ENCODE measurements at places on chromosomes 13 and 19.

GRCh38 chr13:23984546-23984945 lies 87.2 kb upstream of the C1QTNF9B start:
- DNase-seq = no peak

GRCh38 chr19:1001538-1002166 lies 1.4 kb downstream of the GRIN3B start:
- DNase-seq = no peak

GRCh38 chr19:51111606-51112005 lies 3.4 kb upstream of the CTU1 start:
- no peak for DNase-seq

GRCh38 chr13:41681587-41681986 lies 224.2 kb downstream of the RGCC start:
- no peak for DNase-seq

- no peak for DNase-seq
These were observed 3.5 kb upstream of the ADM5 start for GRCh38 chr19:49685845-49686332.

- DNase-seq = no peak
These were observed 23.3 kb downstream of the N4BP2L2 start for GRCh38 chr13:32515246-32515645.

- no peak for DNase-seq
These were observed 45.5 kb downstream of the ARHGEF7 start for GRCh38 chr13:111160648-111161047.

GRCh38 chr13:47549219-47549752 lies 451.8 kb downstream of the SUCLA2 start:
- DNase-seq = no peak

DNA sequence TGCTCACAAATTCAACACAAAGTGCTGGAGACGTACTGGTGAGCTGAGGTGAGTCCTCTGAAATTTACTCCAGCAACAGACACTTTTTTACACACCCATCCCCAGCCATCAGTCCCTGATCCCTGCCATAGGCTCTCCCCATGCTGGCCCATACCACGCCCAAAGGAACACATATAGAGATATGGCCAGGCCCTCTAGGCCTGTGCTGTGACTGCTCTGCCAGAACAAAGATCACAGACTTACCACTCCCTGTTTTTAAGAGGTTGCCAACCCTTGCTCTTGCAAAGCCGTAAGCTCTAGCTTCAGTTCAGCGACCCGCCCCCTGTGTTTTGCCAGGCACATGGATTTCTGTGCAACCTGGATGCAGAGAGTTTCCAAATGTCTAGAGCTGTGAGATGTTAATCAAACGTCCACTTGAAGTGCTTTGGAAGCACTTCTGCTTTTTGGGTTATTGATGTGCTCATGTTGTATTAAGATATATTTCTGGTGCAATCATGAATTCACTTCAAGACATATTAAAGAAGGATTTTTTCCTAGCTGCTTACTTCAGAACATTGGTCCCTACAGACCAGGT lies 59.7 kb downstream of the DLEU7 start:
- no peak for DNase-seq

DNA sequence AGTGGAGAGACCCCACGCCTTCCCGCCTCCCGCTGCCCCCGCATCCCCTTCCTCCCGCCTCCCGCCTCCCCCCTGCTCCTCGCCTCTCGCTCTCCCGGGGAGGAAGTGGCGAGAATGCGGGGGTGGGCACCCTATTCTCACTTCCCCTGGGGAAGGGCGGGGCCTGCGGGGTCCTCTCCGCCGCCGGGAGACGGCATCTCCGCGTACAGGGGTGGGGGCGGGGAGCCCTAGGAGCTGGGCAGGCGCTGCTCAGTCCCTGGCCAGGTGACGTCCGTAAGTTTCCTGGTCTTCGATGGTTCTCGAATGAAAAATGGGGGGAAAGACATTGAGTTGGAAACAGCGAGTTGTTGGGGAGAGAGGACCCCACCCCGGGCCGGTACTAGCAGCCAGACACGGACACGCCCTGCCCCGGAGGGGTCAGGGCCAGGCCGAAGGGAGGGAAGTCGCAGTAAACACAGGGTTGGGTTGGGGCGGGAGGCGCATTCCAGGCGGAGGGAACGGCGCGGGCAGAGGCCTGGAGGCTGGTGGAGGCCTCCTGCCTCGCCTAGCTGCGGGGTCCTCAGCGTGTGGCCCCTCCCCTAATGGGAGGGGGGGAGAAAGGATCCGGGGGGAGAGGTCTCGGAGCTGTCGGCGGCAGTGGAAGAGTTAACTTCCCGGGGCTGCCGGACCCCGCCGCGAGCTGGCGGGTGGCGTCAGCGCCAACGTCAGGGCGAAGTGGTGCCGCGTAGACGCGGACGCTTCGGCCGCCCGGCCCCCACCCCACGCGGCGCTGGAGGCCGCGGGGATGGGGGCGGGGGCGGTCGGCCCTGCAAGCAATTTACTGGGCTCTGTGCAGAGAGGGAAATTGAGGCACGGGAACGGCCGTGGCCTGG lies 10.4 kb upstream of the JUND start:
- DNase-seq = no peak

DNA sequence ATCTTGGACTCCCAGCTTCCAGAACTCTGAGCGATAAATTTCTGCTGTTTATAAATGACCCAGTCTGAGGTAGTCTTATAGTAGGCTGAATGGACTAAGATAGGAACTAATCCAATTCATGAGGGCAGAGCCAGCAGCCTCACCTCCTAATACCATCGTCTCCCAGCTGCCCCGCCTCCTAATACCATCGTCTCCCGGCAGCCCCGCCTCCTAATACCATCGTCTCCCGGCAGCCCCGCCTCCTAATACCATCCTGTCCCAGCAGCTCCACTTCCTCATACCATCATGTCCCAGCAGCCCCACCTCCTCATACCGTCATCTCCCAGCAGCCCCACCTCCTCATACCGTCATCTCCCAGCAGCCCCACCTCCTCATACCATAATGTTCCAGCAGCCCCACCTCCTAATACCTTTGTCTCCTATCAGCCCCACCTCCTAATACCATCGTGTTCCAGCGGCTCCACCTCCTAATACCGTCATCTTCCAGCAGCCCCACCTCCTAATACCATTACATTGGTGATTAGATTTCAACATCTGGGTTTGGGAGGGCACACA lies 2.4 kb upstream of the ARGLU1 start:
- DNase-seq = peak; percentile 5

GRCh38 chr13:68168448-68168847 lies 938.3 kb upstream of the PCDH9 start:
- no peak for DNase-seq

- DNase-seq = no peak
These were observed 1.9 kb upstream of the MADCAM1 start for GRCh38 chr19:494171-495080.

DNA sequence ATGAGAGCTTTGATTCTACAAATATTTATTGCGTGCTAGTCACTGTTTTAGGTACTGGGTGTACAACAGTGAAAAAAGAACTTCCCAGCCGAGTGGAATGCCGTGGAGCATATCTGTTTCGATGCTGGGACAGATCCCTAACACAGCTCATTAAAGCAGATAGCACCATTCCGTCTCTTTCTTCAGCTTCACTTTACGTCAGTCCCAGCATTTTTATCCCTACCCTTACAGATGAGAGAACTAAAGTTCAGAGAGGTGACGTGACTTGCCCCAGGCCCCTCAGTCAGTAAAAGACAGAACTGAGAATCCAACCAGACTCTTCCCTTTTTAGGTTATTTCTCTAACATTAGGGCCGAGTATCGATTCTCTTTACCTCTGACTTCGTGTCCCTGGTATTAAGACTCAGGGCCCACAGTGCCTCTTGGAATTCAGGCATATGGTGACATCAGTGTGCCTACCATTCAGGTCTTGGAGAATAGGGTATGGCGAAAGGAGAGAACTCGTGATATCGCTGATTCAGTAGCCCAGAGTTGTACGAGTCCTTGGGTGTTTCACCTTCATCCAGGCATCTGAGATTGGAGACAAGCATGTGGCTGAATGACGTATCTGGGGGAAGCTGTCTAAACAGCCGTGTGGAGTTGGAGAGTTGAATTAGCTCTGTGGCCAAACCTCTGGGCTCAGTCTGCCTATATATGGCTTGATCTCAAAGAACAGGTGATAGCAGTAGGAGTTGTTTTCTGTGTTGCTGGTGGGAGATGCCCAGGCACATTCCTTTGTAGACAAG lies 27.1 kb downstream of the ACTN4 start:
- no peak for DNase-seq

- DNase-seq = no peak
These were observed 435.0 kb upstream of the KLF12 start for GRCh38 chr13:74569251-74569650.

DNA sequence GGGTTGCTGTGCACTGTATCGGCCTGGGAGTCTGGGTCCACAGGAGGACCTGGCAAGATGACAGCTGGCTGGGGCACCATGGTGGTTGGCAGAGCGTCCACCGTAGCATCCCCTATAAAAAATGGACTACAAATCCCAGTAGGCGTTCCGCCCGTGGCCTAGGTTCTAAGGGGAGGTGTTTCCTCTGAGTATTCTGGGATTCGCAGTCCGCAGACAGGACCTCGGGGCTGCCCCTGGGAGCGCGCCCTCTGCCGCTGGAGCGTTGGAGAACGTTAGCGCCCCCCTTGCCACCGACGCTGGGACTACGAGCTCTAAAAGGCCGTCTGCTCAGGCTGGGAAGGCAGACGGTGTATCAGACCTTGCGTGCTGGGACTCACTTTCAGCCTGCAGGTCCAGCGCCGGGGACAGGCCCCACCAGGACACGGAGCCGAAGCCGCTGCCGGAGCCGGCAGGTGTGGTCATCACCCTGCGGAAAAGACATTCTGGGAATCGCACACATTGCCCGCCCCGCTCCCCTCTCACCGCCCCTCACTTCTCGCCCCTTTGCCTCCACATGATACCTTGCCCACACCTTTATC lies 372 bp downstream of the DNAAF3 start:
- peak; percentile 68 for DNase-seq

DNA sequence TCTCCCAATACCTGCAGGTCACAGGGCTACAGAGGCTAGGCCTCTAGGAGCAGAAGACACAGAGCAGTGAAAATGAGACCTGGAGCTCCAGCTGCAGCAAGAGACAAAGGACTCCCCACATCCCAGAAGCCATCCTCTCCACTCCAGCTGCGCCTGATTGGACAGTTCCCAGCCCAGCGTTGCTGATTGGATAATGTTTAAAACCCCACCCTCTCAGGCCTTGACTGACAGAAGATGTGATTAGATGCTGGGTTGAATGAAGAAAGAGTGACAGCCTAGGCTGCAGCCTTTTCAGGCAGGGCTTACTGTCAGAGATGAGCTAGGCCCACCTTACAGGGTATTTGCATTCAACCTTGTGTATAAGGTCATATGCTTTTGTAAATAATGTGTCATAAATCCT lies 59.4 kb downstream of the ZNF708 start:
- no peak for DNase-seq

DNA sequence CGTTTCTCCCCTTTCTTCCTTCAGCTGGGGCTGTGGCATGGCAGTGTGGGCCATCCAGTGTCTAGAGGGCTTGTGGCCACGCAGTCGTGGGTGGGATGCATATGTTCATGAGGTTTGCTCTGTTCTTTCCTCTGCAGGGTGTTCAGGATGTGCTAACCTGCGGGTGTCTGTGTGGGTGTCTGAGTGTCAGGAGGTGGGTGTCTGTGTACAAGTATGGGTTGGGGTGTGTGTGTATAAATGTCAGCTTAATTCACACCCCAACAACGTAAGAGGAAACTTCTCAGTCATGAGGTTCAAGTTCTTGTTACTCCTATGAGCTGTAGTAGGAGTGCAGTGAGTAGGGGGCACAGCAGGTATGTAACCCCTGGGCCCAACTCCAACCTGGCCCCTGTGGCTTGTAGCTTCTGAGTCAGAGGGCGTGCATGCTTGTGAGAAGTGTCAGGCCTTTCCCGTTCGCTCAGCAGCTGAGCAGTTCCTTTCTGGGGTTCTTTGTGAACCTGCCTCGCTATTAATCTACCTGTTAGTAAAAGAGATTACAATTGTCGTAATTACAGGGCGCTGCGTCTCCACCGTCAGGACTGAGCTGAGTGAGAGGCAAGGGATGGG lies 49.1 kb downstream of the NFIX start:
- no peak for DNase-seq

DNA sequence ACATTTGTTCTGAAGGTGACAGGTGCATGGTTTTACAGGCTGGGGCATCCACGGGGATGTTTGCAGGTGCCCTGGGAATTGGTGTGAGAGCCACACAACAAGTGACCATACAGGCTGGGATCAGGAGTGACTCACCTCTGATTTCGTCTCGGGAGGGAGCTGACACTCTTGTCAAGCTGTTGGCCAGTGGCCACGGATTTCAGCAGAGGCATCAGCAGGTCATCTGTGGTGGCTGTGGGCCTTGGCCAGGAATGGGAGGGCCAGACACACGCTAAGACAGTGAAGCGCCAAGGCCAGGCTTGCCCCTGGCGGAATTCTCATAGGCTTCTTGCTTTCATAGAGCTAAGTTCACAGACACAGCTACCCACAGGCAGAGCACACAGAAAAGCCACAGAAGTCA lies 108.6 kb downstream of the HSPH1 start:
- no peak for DNase-seq

GRCh38 chr19:49020342-49020741 lies 3.5 kb upstream of the LHB start:
- DNase-seq = no peak

DNA sequence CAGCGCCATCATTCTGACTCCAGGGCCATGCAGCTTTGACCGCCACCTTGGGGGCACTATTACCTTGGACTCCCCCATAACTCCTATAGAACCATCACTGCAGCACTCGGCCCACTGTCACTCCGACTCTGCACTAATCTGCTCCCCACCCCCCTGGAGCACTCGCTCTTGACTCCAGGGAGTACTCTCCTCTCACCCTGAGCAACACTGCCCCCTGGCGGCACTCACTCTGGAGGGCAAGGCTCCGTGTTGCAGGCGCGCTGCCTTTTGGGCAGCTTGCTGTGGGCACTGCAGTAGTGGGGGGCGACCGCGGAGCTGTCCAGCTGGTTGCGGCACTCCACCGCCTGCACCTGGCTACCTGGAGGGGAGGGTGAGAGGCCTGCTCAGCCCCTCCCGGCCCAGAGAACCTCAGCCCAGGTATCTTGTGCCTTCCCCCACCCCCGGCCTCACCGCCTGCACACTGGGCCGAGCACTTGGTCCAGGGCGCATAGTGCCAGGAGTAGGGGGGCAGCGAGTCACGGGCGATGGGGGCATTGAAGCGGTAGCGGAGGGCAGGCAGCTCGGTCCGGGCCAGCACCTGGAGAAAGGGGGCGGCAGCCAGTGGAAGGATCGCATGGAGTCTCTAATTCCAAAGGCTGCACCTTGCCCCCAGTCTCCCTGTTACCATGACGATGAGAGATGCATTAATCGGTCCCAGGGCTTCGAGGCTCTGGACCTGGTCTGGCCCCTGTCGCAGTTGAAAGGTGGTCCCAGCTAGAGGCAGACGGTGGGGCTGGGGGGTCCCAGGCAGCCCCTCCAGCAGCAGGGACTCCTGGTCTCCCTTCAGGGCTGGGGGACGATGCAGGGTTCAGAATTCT lies 8.9 kb upstream of the MYO1F start:
- no peak for DNase-seq

GRCh38 chr19:38514812-38515633 lies 81.5 kb downstream of the RYR1 start:
- DNase-seq = peak; percentile 38

Data from HFFc6 (cell line).